Activated naive CD8-positive, alpha-beta T cell treated with anti-CD3 and anti-CD28 coated beads for 36 hours (primary cell): ENCODE measurements at places on chromosomes 1 and 21. TPM values are rescaled to one million over a fixed set of nuclear protein-coding genes. Genes with fewer than 3 reads are reported as not detected.

DNA sequence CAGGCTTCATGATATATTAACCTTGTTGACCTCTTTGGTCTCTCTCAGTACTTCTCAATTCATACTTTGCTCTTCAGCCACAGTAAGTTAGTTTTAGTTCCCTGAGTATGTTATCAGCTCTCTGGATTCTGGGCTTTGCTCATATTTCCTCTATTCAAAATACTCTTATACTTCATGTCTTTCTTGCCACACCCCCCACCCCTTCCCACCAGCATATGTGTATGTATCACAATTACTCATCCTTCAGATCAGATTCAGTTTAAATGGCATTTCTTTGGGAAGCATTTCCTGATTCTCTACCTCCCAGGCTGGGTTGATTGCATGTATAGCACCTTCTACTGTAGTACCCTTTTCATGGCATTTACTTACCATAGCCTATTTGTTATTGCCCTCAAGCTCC lies 28.3 kb downstream of the SLC30A7 start:
- peak overlapping the region; percentile 26 for H3K27ac ChIP-seq
- no peak overlapping the region for H3K4me3 ChIP-seq
- no peaks in the 10 kb centered on the region for H3K27me3 ChIP-seq
- peaks cover 27% of the 10 kb centered on the region for H3K4me1 ChIP-seq
- no peak for DNase-seq
- peaks cover 11% of the 10 kb centered on the region for H3K36me3 ChIP-seq

GRCh38 chr1:244226435-244226834 lies 175.4 kb downstream of the ZBTB18 start:
- H3K27me3 ChIP-seq: peaks cover 15% of the 10 kb centered on the region
- H3K4me3 ChIP-seq: no peak overlapping the region
- DNase-seq: no peak
- H3K4me1 ChIP-seq: no peaks in the 10 kb centered on the region

- no peak overlapping the region for H3K4me3 ChIP-seq
- no peaks in the 10 kb centered on the region for H3K36me3 ChIP-seq
- H3K27me3 ChIP-seq: peaks cover 3% of the 10 kb centered on the region
- no peak overlapping the region for H3K27ac ChIP-seq
- no peak for DNase-seq
- peaks cover 4% of the 10 kb centered on the region for H3K4me1 ChIP-seq
Measured at GRCh38 chr1:116113615-116114014, 2.4 kb downstream of the MAB21L3 start.

DNA sequence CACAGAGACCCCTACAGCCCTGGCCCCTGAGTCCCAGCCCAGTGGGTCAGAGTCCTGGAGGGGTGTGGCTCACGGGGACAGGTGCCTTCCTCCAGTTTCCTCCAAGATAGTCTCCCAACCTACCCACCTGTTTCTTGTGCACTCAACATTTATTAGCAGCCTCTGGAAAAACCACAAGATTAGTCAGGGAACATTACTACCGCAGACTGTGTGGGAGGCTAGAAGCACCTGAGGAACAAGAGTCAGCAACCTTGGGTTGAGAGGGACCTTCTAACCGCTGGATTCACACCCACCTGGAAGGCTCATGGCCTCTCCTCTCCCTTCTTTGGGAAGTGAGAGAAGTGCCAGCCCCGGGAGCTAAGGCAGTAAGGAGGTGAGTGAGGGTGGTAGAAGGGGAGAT lies 22.5 kb upstream of the IKBKE start:
- no peak overlapping the region for H3K27ac ChIP-seq
- no peaks in the 10 kb centered on the region for H3K27me3 ChIP-seq
- DNase-seq: no peak
- peaks cover 6% of the 10 kb centered on the region for H3K36me3 ChIP-seq
- H3K4me3 ChIP-seq: no peak overlapping the region
- peaks cover 5% of the 10 kb centered on the region for H3K4me1 ChIP-seq

GRCh38 chr1:166350490-166350889 lies 183.7 kb upstream of the FAM78B start:
- no peak for DNase-seq
- H3K36me3 ChIP-seq: no peaks in the 10 kb centered on the region
- no peak overlapping the region for H3K27ac ChIP-seq

DNA sequence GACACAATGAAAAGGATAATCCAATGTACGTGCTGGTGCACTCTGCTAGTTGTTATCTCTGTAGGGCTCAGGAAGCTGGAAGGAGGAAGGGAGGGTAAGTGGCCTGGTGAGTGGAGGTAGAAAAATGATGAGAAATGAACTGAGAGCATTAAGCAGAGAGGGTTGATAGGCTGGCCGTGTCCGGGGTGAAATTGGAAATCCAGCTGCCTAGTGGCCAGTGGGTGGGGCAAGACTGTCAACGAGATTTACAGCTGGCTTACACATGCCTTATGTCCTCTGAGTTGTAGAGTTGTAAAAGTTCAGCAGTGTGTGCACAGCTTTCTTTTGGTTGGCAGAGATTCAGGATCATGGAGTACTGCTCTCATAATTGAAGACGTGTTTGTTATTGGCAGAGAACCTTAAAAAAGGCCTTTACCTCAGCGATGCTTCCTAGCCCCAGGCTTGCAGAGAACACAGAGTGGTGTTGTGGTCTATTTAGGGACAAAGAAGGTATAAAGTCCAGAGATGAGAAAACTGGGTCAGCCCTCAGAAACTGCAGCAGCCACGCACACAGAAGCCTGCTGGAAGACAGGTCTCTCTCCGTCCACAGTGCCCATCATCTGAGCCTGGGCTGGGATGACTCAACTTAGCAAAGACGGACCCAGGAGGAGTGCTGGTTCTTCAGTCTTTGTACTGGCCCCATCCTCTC lies 132.4 kb downstream of the EDEM3 start:
- no peak for DNase-seq
- no peaks in the 10 kb centered on the region for H3K4me1 ChIP-seq
- no peak overlapping the region for H3K27ac ChIP-seq

DNA sequence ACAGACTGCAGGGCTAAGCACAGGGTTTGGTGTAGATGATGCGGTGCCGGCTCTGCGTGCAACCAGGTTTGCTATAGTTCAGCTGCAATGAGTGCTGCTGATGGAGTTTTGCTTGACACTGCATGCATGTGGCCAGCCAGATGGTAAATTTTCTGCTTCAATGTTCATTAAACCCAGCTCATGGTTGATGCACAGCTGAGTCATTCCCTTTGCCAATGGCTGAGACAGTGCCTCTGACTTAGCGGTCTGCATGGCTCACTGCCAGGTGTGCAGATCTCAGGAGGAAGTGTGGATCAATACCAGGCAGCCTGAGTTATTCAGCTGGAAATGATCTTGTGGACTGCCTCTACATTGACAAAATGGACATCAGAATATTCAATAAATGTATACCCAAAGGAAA lies 172.7 kb upstream of the ZP4 start:
- H3K4me3 ChIP-seq: no peak overlapping the region
- H3K36me3 ChIP-seq: no peaks in the 10 kb centered on the region
- no peaks in the 10 kb centered on the region for H3K4me1 ChIP-seq
- no peak for DNase-seq
- no peaks in the 10 kb centered on the region for H3K27me3 ChIP-seq

- no peak overlapping the region for H3K27ac ChIP-seq
- no peaks in the 10 kb centered on the region for H3K27me3 ChIP-seq
- H3K4me3 ChIP-seq: no peak overlapping the region
- no peaks in the 10 kb centered on the region for H3K36me3 ChIP-seq
- H3K4me1 ChIP-seq: peaks cover 16% of the 10 kb centered on the region
Measured at GRCh38 chr1:86951430-86951829, 37.0 kb downstream of the HS2ST1 start.

The ATP1A4 gene
- not detected for total RNA-seq
